ENCODE measurements at places on chromosomes 1 and 21.

DNA sequence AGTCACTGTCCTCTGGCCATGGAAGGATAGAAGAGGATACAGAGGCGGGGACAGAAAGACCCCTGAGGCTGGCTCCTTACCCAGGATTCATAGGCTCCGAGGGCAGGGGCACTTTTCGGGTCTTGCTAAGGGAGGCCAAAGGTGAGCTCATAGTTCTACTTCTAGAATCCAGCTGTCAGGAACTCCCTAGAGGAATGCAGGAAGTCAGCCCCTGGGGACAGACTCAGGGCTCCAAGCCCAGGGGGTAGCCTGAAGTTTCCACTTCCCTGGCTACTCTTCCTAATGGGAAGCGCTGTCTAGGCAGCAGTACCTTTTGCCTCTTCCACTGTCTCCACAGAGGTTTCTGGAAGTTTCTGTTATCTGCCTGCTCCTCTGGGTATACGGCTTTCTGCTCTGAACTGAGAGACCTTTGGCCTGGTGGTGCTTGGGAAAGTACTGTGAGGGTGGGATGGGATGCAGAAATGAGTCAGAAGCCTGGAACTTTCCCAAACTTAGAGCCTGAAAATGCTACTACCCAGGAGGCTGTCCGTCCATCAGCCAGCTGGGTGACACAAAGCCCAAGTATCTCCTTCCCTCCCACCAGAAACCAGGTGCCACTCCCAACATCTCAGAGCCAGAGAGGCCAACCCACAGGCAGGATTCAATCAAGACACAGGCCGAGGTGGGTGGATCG lies 3.6 kb downstream of the UBXN11 start:
- no peak for DNase-seq

DNA sequence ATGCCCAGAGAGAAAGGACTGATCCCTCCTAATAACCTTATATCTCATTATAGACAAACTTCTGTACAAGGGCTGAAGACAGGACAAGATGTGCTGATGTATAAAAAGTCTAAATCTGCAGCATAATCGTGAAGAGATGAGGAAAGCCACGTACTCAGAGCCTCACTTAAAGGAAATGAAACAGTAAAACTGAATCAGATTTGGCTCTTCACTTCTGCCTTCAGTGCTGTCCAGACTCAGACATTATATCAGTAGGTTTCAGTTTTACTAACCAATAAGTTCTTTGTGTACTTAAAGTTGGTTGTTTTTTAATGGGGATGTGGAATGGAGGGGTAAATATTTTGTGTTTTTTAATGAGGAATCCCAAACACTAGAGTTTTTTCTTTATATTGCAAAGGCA lies 45.3 kb upstream of the RGS1 start:
- DNase-seq: no peak

DNA sequence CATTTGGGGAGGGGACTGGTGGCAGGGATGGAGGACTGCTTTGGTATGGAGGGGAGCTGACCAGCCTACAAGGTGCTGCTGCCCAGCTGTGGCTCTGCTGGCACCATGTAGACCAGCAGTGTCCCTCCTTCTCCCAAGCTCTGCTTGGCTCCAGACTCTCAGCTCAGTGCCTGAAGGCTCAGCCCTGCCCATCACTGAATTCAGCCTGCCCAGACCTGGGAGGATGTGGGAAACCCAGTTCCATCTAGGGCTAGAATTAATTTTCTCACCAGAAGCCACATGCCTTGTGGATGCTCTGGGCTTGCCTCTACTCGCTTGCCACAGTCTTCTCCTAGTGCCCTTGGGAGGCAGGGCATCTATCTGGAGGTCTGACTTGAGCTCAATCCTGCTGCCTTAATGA lies 195.0 kb upstream of the EDN2 start:
- DNase-seq: no peak

DNA sequence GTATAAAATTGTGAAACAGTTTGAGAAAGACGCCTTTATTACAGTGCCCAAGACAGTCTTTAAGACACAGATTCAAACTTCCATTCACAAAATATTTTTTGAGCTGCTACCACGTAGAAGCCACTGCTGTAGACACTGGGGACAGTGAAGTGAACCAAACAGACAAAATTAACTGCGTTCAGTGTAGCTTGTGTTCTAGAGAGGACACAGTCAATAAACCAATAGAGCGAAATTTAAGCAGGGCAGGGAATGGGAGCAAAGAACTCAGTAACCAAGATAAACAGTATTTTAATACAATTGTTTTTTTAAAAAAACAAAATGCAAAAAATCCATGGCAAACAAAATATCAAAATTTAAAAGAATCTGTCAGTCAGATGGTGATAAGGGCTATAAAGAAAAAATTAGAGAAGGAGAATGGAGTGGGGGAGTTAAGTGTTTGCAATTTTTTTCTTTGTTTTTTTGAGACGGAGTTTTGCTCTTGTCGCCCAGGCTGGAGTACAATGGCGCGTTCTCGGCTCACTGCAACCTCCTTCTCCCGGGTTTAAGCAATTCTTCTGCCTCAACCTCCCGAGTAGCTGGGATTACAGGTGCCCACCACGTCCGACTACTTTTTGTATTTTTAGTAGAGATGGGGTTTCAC lies 719 bp upstream of the PARS2 start:
- DNase-seq: no peak

- DNase-seq: no peak
These were observed 142.3 kb downstream of the PLXNA2 start for GRCh38 chr1:208101661-208102431.

GRCh38 chr1:7783178-7783711 lies 846 bp upstream of the PER3 start:
- no peak for DNase-seq

DNA sequence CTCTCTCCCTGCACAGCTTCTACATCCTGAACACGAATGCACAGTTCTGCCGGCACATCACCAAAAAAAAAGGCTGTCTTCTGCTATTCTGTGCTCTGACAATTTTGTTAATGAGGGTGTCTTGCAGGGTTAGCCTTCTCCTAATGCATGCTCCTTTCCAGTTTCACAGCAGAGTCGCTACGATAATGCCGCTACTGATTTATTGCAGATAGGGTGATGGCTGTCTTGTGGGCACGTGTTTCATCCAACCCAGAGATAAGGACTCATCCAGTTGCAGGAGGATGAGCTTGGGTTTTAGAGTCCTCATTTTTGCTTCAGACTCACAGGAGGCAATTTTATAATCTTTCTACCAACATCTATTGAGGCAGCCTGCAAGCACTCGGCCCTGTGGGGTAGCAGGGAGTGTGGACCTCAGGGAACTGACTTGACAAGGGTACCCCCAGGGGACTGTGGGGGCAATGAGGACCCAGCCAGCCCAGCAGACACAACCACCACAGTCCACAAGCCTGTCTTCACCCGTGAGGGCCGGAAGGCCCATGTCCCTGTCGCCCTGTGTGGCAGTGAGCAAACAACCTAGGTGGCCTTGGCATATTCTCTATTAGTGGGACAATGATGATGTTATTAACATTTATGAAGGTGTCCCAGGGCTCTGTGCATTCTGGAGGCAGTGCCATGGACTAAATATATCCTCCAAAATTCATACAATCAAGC lies 15.4 kb upstream of the UTS2 start:
- DNase-seq: no peak

DNA sequence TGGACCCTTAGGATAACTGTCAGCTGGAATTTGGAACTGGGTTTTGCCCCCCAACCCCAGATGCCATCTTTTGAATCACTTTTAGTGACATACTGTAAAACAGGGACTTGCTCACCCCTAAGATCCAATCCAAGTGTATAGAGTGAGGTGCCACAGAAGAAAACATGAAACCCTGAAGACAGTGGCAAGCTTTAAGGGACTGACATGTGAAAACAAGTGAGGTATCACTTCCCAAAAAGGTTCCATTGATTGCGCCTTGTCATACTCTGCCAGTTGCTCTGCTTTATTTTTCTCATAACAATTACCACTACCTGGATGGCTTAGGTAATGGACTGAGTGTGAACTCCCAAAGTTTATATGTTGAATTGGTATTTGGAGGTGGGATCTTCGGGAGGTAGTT lies 115.6 kb downstream of the CSMD2 start:
- no peak for DNase-seq

DNA sequence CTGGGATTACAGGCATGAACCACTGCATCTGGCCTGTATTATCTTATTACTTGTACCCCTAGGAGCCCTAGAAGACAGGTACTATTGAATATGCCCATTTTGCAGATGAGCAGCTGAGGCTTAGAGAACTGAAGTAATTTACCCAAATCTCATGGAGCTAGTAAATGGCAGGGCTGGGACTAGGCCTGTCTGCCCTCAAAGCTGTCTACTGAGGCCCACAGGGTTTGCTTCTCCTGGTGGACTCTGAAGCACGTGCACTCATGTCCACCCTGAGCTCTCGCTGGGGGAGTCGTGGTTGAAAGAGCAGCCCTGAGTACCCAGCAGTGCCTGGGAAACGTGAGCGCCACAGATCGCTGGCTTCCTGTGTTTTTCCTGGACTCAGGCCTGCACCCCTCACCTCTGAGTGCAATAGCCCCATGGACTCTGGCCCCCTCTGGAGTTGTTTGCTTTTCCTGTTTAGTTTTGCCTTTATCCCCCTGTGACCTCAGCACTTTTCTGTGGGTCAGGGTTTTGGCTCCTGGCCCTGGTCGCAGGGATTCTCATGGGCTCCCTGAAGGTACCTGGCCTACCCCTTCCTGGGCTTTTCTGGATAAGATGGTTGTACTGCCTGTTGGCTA lies 52.4 kb downstream of the ARHGEF10L start:
- no peak for DNase-seq

- peak; percentile 68 for DNase-seq
These were observed 72.2 kb downstream of the CD46 start for GRCh38 chr1:207823880-207824566.

- DNase-seq: no peak
These were observed 44.8 kb upstream of the SPOCD1 start for GRCh38 chr1:31860581-31860980.

- DNase-seq: no peak
These were observed 72.7 kb upstream of the F3 start for GRCh38 chr1:94614168-94614815.

GRCh38 chr1:7006996-7007871 lies 222.0 kb downstream of the CAMTA1 start:
- DNase-seq: no peak

- DNase-seq: no peak
These were observed 74.3 kb downstream of the SH3GLB1 start for GRCh38 chr1:86778569-86779239.

DNA sequence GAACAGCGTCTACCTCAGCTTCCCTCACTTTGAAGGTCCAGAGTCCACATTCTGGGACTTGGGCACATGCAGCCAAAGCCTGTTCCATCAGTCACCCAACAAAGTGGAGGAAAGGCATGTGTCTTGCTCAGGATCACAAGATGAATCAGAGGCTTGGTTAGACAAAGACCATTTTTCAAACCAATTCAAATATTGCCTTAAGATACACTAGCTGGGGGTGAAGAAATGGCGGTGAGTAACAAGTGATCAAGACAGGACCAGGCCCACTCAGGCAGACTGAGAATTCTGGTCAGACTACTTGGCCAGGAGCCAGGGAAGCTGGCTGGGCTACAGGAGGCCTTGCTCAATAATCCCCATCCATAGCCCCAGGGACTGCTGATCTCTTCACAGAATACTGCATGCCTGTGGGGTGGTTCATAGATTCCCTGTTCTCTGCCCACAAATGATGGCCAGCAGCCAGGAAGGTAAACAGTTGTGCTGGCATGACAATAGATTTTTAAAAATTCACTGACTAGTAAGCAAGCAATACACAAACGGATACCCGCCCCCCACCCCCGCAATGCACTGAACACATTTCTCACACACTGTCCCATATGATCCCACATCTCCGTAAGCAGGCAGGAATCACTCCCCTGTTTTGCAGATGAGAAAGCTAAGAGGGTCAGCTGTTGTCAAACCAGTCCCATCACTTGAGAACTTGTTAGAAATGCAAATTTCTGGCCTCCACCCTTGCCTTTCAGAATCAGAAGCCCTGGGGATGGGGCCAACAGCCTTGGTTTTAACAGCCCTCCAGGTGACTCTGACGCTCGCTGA lies 27.2 kb downstream of the ERI3 start:
- DNase-seq: no peak
